NCI-H146 (cell line): ENCODE measurements at places on chromosomes 2 and 18.

DNA sequence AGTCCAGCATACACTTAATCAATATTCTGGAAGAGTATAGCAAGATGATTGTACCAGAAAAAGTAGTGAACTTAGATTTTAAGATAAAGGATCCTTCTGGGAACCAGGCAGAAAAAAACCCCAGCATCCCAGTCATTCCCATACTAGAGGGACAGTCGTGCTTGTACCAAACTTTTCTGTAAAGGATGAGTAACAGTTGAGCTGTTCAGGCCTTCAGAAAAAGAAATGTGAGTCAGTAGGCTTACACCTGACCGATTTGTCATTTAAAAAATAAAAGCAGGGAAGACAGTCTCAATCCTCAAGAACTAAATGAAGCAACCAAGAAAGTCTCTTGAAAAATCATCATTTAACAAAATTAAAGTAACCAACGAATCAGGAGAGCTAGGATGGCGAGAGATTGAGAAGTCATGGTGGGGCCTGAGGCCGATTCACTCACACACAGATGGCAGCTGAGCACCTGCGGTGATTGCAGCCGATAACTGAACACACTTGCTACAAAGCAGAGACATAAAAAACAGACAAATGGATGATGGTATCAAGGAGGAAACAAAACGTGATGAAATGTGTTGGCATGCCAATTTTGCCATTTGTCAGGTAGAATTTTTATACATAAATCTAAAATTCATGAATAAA lies 170.0 kb upstream of the ALKAL2 start:
- no peak for DNase-seq

- no peak for DNase-seq
Measured at GRCh38 chr2:9370746-9371145, 52.6 kb downstream of the ITGB1BP1 start.

GRCh38 chr2:54206596-54206995 lies 49.4 kb downstream of the TSPYL6 start:
- DNase-seq: peak; percentile 47

DNA sequence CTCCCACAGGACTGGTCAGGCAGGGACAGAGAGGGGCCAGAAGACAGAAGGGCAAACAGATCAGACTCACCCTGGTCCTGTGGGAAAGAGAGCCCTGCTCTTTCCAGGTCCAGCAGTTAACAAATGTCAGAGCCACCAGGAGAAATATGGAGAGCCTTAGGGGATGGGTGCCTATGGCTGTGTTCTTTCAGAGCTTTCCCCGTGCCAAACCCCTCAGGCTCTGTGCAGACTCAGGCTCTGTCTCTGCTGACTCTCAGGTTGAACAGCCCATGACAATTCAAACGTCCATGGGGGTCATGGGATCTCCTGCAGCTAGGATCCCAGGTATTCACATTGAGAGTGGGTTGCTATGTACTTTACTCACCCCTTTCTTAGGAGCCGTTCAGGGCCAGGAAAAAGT lies 120.8 kb upstream of the ERBB4 start:
- no peak for DNase-seq

GRCh38 chr2:40450066-40450795 lies 1.7 kb downstream of the SLC8A1 start:
- DNase-seq: peak; percentile 65

DNA sequence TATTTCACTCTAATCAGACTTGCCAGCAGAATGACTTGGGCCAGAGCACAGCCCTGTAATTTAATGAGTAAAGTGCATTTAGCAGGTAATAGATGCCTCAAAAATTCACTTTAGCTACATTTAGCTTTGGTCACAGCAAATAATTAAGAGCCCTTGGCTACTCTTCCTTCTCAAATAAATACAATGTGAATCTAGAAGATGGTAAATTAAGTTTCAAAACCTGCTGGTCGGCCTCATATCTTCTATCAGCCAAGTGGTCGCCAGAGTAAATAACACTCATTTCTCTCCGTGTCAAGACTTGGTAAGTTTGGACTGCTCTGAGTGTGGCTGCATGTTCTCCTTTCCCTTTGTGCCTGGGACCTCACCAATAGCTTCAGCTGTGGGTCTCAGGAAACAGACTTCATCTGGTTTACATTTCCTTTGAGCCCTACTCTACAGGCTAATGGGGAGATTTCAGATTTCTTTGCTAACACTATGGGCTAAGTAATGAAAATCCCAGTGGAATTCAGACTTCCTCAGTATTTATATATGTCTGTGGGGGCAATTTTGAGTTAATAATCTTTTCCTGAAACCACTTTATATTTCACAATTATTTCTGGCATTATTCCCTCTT lies 375.8 kb downstream of the RBM43 start:
- no peak for DNase-seq

DNA sequence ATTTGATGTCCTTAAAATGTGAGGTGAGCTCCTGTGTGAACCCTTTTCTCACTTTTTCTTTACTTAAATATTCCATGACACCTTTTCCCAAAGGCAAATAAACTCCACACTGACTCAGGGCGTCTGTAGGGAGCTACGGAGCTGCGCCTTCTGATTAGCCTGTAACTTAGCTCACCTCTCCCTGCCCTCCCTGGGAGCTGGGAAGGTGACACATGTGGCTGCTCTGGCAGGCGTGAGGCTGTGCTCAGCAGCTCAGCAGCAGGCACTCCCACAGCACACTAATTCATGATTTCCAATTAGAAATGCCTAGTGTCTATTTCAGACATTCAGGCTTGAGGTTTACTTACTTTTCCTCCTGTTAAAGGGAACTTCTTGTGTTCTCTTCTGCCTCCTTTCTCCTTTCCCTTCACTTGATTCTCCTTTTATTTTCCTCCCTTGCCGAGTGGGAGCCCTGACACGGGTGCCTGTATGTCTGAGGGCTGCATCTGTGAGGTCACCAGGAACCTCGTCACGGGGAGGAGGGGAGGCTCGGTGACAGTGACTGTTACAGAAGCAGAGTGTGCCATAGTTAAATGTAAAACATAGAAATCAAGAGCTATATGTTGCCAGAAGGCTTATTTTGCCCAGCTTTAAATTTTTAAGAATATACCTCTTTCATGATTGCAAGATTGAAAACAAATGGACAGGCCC lies 437.1 kb downstream of the DCDC2C start:
- peak; percentile 58 for DNase-seq

- DNase-seq: no peak
Measured at GRCh38 chr2:72911256-72911655, 6.1 kb upstream of the EMX1 start.

DNA sequence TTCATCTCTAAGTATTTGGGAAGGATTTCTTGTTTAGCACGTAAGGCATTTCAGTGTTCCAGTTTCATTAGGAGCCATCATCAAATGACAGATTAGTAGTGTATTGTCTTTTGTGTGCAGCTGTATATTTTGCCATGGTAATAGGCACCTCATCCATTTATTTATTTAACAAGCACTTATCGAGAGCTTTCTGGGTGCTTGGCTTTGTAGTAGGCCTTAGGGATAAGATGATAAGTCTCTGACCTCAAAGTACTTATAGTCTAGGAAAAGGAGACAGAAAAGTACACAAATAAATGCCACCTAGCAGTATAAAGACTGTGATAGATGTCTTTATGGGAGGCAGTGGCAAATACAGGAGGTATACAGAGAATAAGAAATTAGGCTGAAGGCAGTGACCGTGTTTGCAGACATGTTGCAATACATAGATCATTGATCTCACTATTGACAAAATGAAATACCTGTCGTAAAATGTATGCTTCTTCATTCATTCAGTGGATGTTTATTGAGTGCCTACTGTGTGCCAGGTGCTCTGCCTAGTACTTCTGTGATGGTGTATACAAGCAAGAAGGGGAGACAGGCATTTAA lies 265.9 kb downstream of the SETBP1 start:
- peak; percentile 67 for DNase-seq
